ENCODE measurements at places on chromosomes 5 and 9. TPM values are rescaled to one million over a fixed set of nuclear protein-coding genes. Genes with fewer than 3 reads are reported as not detected.

- peak overlapping the region; percentile 100 for H3K27ac ChIP-seq
- H3K4me1 ChIP-seq, result peaks cover 28% of the 10 kb centered on the region
- H3K27me3 ChIP-seq, result no peaks in the 10 kb centered on the region
- H3K36me3 ChIP-seq, result peaks cover 19% of the 10 kb centered on the region
- peak; percentile 9 for DNase-seq
These were observed 790 bp upstream of the IARS1 start for GRCh38 chr9:92294297-92294676.

GRCh38 chr5:135106610-135107471, 72.8 kb upstream of the PITX1 start:
- no peak for DNase-seq
- H3K27ac ChIP-seq, result no peak overlapping the region
- no peak overlapping the region for H3K4me3 ChIP-seq
- no peaks in the 10 kb centered on the region for H3K36me3 ChIP-seq
- H3K27me3 ChIP-seq, result peaks cover 8% of the 10 kb centered on the region
- H3K4me1 ChIP-seq, result no peaks in the 10 kb centered on the region

DNA sequence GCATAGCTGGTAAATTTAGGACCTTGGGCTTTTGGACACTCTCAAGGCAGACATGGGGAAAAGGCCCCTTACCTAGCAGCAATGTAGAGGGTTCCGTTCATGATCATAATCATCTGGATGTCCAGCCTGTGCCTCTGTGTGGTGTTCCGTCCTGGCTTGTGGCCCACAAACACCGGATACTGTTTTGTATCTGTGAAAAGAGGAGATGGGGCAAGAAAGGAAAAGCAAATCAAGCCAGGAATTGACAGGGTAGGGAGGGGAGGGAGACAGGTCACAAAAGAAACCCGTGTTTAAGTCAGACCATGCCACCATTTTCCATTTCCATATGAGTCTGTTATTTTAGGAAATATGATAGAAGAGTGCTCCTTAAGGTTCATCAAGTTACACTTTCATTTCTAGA, 72.5 kb downstream of the SEMA6A start:
- H3K27me3 ChIP-seq, result no peaks in the 10 kb centered on the region
- H3K36me3 ChIP-seq, result peaks cover 9% of the 10 kb centered on the region
- H3K27ac ChIP-seq, result no peak overlapping the region
- DNase-seq, result no peak

- no peak overlapping the region for H3K4me3 ChIP-seq
- H3K36me3 ChIP-seq, result peaks cover 8% of the 10 kb centered on the region
- no peaks in the 10 kb centered on the region for H3K4me1 ChIP-seq
- no peak for DNase-seq
- H3K27ac ChIP-seq, result no peak overlapping the region
- no peaks in the 10 kb centered on the region for H3K27me3 ChIP-seq
These were observed 13.9 kb downstream of the ALDOB start for GRCh38 chr9:101421653-101422065.

DNA sequence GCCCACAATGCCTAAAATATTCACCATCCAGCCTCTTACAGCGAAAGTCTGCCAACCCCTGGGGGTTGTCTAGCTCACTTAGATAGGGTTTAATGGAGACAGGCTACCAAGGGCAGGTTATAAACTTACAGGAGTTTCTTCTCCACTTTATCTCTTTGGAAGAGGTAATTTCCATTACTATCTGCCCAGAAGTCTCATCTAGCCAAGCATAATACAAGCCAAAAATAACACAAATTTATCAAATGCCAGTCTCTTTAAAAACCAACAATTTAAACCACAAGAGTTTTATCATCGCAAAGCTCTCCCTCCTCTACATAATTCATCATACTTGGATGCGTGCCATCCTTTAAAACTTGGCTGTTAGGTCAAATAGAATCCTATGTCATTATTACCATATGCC, 6.2 kb downstream of the RBM22 start:
- H3K4me1 ChIP-seq, result no peaks in the 10 kb centered on the region
- no peak for DNase-seq
- H3K27me3 ChIP-seq, result no peaks in the 10 kb centered on the region
- H3K4me3 ChIP-seq, result no peak overlapping the region
- H3K27ac ChIP-seq, result no peak overlapping the region
- H3K36me3 ChIP-seq, result peaks cover 7% of the 10 kb centered on the region

- H3K4me1 ChIP-seq, result peaks cover 33% of the 10 kb centered on the region
- peaks cover 20% of the 10 kb centered on the region for H3K36me3 ChIP-seq
- H3K27ac ChIP-seq, result peak overlapping the region; percentile 78
- no peak for DNase-seq
- peaks cover 14% of the 10 kb centered on the region for H3K27me3 ChIP-seq
- peak overlapping the region; percentile 90 for H3K4me3 ChIP-seq
These were observed 2.4 kb downstream of the EGR1 start for GRCh38 chr5:138467711-138468132.

DNA sequence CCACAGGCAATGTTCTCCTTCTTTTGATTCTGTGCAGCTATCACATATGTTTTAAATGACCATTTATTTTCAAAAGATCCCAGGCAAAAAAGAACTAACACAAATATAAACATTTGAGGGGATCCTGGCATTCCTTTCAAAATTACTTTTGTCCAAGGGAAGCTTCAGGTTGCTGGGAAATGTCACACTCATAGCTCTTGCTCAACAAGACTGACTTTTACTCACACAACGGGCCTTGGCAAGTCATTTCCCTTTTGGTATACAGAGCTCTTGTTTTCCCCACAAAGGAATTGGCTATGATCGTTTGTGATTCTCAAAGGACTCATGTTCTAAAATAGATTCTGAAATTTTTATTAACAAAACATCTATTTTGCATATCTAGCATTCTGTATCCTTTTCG, 4.5 kb upstream of the PALM2AKAP2 start:
- no peak overlapping the region for H3K27ac ChIP-seq
- no peak for DNase-seq
- peaks cover 15% of the 10 kb centered on the region for H3K4me1 ChIP-seq
- H3K4me3 ChIP-seq, result no peak overlapping the region
- no peaks in the 10 kb centered on the region for H3K36me3 ChIP-seq
- peaks cover 25% of the 10 kb centered on the region for H3K27me3 ChIP-seq

DNA sequence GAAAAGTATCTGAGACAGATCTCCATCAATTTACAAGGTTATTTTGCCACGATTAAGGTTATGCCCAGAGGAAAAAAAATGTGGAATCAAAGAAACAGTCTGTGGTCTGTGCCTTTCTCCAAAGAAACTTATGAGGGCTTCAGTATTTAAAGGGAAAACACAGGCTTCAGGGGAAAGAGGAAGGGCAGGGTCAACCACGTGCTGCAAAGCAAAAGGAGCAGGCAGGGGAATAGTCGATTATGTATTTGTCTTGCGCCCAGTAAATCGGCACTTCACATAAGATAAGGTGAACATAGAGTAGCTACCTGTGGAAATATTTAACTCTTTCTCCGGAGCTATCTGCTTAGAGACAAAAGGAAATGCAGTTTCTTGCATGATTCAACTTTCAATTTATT, 343.7 kb downstream of the RAB3C start:
- no peaks in the 10 kb centered on the region for H3K27me3 ChIP-seq
- H3K4me3 ChIP-seq, result no peak overlapping the region
- H3K27ac ChIP-seq, result no peak overlapping the region

DNA sequence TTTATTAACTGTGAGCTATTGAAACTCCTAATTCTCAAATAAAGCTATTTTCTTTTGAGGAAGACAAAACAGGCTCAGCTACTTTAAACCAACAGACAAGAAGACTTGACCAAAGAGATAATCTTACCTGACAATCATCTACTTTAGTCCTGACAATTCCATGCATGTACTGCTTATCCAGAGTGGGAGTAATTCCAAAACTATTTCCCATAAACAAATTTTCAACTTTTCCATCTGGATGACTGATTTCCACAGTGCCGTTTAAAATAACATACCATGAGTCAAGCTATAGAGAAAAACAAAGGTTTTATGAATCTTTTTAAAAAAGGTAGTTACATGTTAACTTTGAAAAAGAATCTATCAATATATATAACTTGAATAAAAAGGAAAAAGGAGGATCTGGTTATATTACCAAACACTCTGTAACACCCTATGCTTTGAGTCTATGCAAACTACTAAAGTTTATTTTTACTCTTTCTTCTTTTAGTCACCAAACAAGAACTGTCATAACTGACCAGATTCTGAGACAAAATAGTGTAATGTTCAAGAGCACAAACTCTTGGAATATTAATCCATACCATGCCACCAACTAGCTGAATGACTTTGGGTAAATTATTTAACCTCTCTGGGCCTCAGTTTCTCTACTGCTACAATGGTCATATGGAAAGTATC, 129.7 kb downstream of the RAPGEF6 start:
- DNase-seq, result no peak

- H3K4me3 ChIP-seq, result no peak overlapping the region
- H3K36me3 ChIP-seq, result no peaks in the 10 kb centered on the region
- DNase-seq, result no peak
These were observed 23.3 kb upstream of the MEGF9 start for GRCh38 chr9:120737416-120738165.

GRCh38 chr5:137658324-137658723, 77.6 kb downstream of the KLHL3 start:
- H3K4me3 ChIP-seq, result no peak overlapping the region
- no peaks in the 10 kb centered on the region for H3K27me3 ChIP-seq
- peak overlapping the region; percentile 36 for H3K27ac ChIP-seq
- H3K4me1 ChIP-seq, result no peaks in the 10 kb centered on the region
- H3K36me3 ChIP-seq, result peaks cover 2% of the 10 kb centered on the region

DNA sequence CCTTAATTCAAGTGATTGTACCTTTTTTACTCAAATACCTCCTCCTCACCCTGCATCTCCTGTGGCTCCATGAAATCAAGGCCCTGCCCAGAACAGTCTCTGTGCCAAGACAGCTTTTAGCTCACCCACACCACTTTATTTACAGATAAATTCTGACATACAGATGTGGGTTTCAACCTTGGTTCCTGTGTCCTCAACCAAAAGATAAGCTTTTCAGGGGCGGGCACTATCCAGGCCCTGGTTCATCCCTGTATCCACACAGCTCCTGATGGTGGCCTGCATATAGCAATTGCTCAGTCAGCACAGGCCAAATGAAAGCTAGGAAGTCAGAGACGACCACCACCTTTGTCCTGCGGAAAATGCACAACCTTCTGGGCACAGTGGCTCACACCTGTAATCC, 8.3 kb downstream of the SHB start:
- H3K4me3 ChIP-seq, result no peak overlapping the region
- H3K27me3 ChIP-seq, result peaks cover 22% of the 10 kb centered on the region
- no peaks in the 10 kb centered on the region for H3K36me3 ChIP-seq
- peaks cover 42% of the 10 kb centered on the region for H3K4me1 ChIP-seq
- no peak overlapping the region for H3K27ac ChIP-seq

- no peak overlapping the region for H3K27ac ChIP-seq
- H3K27me3 ChIP-seq, result no peaks in the 10 kb centered on the region
- no peak for DNase-seq
These were observed 1.4 kb downstream of the STING1 start for GRCh38 chr5:139481122-139481533.

GRCh38 chr5:61142811-61143210, 19.5 kb downstream of the SMIM15 start:
- no peaks in the 10 kb centered on the region for H3K27me3 ChIP-seq
- H3K4me1 ChIP-seq, result peaks cover 12% of the 10 kb centered on the region
- no peak overlapping the region for H3K27ac ChIP-seq

DNA sequence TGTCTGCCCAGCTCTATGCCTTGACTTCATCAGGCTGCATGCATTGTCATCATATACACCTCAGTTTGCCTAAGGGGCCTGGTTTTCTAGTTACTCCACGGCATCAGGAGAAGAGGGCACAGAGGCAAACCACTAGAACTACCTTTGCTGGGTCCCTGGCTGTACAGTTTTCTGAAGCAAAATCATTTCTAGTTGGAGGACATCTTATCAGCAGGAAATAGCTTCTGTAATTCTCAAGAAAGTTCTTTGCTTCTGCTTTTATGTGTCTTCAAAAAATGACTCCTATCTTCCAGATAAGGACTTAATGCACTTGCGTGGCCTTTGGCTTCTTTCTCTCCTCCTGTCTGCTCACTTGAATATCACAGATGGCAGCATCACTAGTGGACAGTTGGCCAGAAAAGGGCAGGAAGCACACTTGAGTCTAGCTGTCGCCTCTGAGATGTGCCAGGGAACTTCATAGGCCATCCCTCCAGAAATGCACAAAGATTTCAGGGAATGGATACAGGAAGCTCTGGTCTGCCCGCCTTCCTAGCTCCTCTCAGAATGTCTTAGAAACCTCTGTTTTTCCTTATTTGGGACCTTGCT, 22.4 kb upstream of the LTC4S start:
- H3K4me3 ChIP-seq, result no peak overlapping the region
- H3K4me1 ChIP-seq, result peaks cover 3% of the 10 kb centered on the region
- H3K36me3 ChIP-seq, result peaks cover 12% of the 10 kb centered on the region
- H3K27me3 ChIP-seq, result no peaks in the 10 kb centered on the region
- DNase-seq, result no peak

DNA sequence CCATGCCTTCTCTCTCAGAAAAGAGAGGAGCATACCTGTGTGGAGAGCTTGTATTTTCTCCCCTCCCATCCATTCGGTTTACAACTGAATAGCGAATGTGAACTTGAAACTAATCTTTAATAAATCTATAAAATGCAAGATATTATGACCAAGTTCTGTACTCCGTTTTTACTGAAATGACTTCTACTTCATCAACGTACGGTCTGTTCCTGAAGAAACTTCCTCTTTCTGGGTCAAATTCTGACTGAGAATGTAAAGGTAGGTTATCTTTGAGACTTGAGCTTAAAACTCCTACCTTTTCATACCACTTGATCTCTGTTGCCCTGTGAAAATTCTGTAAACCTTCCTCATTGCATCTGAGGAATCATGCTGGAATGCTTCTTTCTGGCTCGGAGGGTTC, 4.2 kb upstream of the CTNNAL1 start:
- no peak for DNase-seq
- peaks cover 24% of the 10 kb centered on the region for H3K4me1 ChIP-seq
- no peak overlapping the region for H3K4me3 ChIP-seq
- H3K27me3 ChIP-seq, result no peaks in the 10 kb centered on the region
- H3K36me3 ChIP-seq, result peaks cover 9% of the 10 kb centered on the region
- H3K27ac ChIP-seq, result no peak overlapping the region

GRCh38 chr9:5459289-5459829, 9.0 kb downstream of the CD274 start:
- no peak for DNase-seq
- no peak overlapping the region for H3K27ac ChIP-seq
- H3K4me1 ChIP-seq, result no peaks in the 10 kb centered on the region
- H3K36me3 ChIP-seq, result no peaks in the 10 kb centered on the region

- peaks cover 27% of the 10 kb centered on the region for H3K4me1 ChIP-seq
- H3K4me3 ChIP-seq, result no peak overlapping the region
- no peak for DNase-seq
- H3K27me3 ChIP-seq, result no peaks in the 10 kb centered on the region
- no peak overlapping the region for H3K27ac ChIP-seq
- H3K36me3 ChIP-seq, result no peaks in the 10 kb centered on the region
These were observed 108.3 kb upstream of the ICE1 start for GRCh38 chr5:5314166-5314565.

Gene CYSRT1
- total RNA-seq, result 1.2 TPM

Gene NPR3
- total RNA-seq, result 8.5 TPM

Gene AIF1L
- 118 TPM for total RNA-seq

Gene PGM5
- 0.43 TPM for total RNA-seq

Gene PCDH12
- total RNA-seq, result 0.25 TPM

Gene NNT
- 72.7 TPM for total RNA-seq

Gene KCNIP1
- 0.96 TPM for total RNA-seq

Gene PCDHA9
- total RNA-seq, result 1.4 TPM

Gene SCGB3A1
- not detected for total RNA-seq

Gene TLX3
- total RNA-seq, result 0.52 TPM

Gene NOP16
- total RNA-seq, result 42.4 TPM

Gene EDIL3
- 1.2 TPM for total RNA-seq

Gene IL5
- not detected for total RNA-seq

Gene PCDHB6
- 0.64 TPM for total RNA-seq
